Activated CD8-positive, alpha-beta memory T cell treated with anti-CD3 and anti-CD28 coated beads for 1 hour (primary cell): ENCODE measurements at places on chromosomes 12 and 14.

GRCh38 chr12:113056631-113057488, at the start of gene DTX1:
Gene DTX1, plus strand, starts transcription at chr12:113056730. Its CDS starts 1,463 bp downstream, at chr12:113058193.
- peak; percentile 9 for DNase-seq

DNA sequence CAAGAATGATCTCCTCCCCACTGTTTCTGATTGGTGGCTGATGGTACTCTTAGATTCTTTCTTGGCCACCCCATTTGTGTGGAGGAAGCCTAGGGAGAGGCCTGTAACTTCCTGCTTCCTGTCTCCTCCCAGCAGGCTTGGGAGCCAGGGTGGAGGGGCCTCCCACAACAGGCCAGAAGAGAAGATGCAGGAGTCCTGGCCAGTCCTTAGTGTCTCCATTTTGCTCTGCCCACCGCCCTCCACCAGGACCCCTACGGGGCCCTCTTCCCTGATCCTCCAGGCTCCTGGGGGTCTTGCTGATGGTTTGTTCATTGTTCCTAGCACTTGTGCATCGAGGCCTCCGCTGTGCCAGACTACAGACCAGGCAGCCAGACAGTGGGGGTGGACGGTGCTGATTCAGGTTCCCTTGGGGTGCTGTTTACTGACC, 6.8 kb downstream of the TSPAN9 start:
- no peak for DNase-seq

- DNase-seq: no peak
These were observed 1317.0 kb downstream of the TMEM121 start for GRCh38 chr14:106843386-106843785.

DNA sequence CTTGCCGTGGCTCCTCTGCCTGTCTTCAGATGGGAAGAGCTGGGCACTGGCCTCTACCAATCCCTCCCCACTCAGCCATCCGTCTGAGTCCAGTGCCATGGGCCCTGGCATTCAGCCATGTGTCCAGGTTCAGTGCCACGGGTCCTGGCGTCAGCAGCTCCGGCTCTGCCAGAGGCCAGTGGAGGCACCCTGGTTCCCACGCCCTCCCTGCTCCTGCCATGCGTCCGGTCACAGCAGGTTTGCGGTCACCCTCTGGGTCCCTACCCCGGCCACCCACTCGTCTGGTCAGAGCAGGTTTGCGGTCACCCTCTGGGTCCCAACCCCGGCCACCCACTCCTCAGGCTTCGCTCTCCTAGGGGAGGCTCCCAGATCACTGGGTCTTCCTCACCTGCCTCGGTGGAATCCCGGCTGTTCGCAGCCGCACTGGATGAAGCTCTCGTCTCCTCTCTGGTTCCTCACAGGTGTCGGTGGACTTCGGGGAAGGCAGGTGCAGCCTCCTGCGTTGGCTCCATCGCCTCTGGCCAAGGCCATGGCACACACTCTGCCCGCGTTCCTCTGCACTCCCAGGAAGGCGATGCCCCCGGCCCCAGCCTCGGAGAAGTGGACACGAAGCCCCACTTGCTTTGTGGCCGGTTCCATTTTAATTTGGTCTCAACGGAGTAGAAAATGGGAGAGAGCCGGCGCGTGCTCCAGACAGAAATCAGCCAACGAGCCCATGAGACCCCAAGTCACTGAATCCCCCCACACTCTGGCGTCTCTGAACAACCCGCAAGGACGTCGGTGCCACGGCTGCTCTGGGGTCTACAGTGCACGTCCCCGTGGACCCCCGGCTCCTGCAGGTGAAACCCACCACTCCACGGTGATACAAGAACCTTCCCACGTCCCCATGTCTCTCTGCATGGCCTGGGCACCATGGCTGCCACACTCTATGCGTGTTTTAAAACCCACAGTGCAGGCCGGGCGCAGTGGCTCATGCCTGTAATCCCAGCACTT, 47.8 kb upstream of the FBRSL1 start:
- DNase-seq: no peak

DNA sequence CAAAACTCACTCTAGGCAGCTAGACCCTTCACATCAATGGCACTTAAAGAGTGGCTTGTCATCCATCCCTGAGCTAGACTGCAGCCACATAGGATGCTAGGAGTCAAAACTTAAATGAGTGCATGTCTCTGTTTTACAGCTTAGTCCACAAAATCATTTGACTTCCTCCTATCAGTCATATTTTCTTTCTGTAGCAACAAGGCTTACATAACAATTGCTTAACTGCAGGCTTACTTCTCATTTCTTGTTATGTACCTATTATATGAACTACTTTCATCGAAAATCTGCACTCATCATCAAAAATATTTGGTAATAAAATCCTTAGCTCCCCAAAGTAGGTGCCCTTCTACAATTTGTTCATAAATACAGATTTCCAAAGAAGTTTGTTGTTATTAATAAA, 30.1 kb downstream of the CLEC1A start:
- no peak for DNase-seq

- DNase-seq: no peak
These were observed 286.4 kb downstream of the PCNX1 start for GRCh38 chr14:71193663-71194062.

DNA sequence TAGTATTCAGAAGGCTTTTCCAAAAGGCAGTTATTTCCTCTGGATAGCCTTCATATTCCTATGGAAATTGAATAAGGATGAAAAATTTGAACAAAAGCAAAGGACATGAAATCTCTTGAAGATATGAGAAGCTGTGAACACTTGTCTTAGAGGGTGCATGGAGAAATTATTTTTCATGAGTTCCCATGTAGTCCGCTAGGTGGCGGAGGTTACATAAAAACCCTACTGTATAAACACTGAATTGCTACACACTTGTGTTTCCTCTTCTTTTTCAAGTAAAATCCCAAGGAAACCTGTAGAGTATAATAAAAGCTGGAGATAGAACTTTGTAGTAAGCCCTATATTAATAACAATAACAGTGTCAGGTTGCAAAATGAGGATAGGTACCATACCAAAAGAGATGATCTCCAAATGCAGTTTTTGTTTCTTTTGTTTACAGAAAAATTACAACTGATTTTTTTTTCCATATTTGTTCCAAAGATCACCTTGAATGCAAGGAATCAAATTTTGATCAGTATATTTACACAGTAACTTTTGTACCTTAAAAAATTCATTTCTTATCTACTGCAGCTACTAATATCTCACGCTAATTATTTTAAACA, 37.8 kb upstream of the OR4E1 start:
- DNase-seq: no peak

GRCh38 chr14:94142247-94142646, 12.8 kb upstream of the IFI27L2 start:
- DNase-seq: no peak
